ENCODE measurements at places on chromosomes 4 and X.

- DNase-seq: no peak
These were observed 91.9 kb downstream of the GPRIN3 start for GRCh38 chr4:89215736-89216135.

- DNase-seq: no peak
These were observed 9.0 kb downstream of the KLHL8 start for GRCh38 chr4:87211249-87211952.

- no peak for DNase-seq
These were observed 252.7 kb downstream of the MAPK10 start for GRCh38 chr4:86107112-86107511.

DNA sequence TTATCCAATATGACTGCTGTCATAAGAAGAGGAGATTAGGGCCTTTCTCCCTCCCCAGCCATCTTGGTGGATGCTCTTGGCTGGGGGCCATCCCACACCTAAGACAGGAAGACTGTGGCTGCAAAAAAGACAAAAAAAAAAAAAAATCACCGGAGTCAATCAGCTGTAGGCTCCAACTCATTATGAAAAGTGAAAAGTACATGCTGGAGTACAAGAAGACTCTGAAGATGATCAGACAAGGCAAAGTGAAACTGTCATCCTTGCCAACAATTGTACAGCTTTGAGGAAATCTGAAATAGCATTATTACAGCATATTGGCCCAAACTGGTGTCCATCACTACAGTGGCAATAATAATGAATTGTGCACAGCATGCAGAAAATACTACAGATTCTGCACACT, 5.2 kb downstream of the EGFL6 start:
- DNase-seq: no peak

DNA sequence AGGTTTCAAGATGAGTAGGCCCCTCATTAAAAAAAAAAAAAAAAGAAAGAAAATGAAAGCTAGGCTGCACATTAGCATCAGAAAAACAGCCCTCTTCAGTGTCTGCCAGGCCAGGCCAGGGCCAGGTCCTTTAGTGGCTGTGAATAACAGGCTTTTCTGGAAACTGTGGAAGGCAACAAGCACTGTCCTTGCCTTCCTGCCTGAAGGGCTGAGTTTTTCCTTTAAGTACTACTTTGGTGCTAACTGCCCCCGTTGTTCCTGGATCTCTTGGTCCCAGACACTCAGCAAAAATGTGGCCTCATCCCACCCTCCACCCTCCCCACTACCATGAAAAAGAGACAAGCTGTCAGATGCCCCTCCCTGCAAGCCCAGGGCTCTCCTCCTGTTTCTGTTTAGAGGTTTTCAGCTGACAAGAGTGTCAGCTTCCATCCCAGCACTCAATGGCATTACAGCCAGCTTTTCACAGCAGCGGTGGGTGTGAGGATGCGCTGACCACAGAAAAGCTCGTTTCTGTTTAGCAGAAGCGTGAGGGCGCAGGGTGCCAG, 174.2 kb downstream of the NHS start:
- no peak for DNase-seq

- no peak for DNase-seq
These were observed 136.5 kb downstream of the RNF150 start for GRCh38 chr4:140996766-140997165.

Data from stimulated activated CD8-positive, alpha-beta memory T cell treated with anti-CD3 and anti-CD28 coated beads, Interleukin-2, amount 100 ng/mL, for 1 hour (primary cell).